Activated T-helper 1 cell treated with anti-CD3 and anti-CD28 coated beads, Interleukin-2, amount 50 U/mL, for 16 hours (primary cell): ENCODE measurements at places on chromosomes 5 and 9.

DNA sequence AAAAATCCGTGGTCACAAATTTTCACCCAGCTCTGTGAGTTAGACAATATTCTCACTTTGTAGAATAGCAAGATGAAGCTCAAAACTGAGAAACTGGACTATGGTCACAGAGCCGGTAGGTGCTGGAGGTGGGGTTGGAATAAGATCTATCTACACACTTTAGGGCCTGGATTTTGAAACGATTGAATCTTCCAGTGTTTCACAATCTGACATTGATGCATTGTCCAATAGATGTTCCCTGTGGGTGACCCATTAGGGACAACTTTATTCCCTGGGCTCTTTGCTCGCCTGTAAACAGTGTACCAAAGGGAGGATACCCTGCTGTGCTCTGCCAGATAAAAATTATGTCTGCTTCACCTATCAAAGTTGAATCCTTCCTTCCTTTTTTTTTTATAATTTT, 145.4 kb upstream of the MPDZ start:
- no peak for DNase-seq

- DNase-seq = no peak
Observed at GRCh38 chr9:105639936-105640335, 22.3 kb upstream of the TAL2 start.

DNA sequence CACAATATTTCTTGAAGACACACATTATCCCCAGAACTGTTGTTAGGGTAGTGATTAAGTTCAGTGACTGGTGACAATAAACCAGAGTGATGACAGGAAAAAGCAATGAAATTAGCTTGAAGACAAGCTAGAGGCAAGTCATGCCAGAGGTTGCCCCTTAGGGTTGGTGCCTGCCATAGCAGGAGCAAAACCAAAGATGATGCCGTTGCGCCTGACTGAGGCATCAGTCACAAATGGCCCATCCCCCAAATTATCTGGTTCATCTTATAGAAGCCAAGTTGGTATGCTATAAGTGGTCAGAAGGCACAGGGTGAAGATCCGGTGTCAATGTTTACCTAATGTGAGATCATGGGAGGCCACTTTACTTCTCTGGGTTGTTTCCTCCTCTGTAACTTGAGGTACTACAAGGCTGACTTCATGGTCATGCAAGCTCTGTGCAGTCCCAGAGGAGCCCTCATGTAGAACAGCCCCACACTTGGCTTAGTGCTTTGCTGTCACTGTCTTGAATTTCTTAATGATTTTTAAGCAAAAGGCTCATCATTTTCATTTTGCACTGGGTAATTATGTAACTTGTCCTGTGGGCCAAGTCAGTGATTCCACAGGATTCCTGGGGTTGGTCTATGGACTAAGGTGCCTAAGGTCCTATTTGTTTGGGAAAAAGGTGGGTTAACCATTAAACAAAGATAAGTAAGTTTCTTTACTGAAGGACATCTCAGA, 211.3 kb downstream of the MAN2A1 start:
- DNase-seq = no peak

- DNase-seq = no peak
Observed at GRCh38 chr9:80602291-80602690, 1030.5 kb downstream of the TLE4 start.

- DNase-seq = no peak
Observed at GRCh38 chr5:117893211-117893610, 1095.1 kb downstream of the DTWD2 start.
